ENCODE measurements at places on chromosomes 16 and 17. TPM values are rescaled to one million over a fixed set of nuclear protein-coding genes. Genes with fewer than 3 reads are reported as not detected.

CAVIN1 gene
- total RNA-seq: 62.0 TPM

ABCC11 gene
- 0.61 TPM for total RNA-seq

TNS4 gene
- total RNA-seq: 10.5 TPM

ATP2A3 gene
- total RNA-seq: 276 TPM

ANKRD13B gene
- 4.1 TPM for total RNA-seq

KRTAP2-2 gene
- not detected for total RNA-seq

DNA sequence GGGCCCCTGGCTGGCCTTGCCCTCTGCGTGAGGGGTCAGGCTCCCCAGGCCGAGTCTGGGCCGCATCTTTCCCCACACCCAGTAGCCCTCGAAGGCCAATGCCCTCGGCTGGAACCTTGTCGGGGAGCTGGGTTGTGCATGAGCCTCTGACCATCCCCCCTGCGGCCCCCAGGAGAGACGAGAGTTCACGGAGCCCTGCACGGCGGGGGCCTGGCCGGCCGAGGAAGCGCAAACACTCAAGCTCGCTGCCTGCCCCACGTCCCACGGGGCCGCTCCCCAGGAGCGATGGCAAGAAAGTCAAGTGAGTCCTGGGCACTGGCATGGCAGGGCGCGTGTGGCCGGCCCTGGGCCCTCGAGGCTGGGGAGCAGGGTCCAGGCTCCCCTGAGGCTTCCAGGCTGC is 57.3 kb downstream of the BAHCC1 start:
- DNase-seq: no peak

DNA sequence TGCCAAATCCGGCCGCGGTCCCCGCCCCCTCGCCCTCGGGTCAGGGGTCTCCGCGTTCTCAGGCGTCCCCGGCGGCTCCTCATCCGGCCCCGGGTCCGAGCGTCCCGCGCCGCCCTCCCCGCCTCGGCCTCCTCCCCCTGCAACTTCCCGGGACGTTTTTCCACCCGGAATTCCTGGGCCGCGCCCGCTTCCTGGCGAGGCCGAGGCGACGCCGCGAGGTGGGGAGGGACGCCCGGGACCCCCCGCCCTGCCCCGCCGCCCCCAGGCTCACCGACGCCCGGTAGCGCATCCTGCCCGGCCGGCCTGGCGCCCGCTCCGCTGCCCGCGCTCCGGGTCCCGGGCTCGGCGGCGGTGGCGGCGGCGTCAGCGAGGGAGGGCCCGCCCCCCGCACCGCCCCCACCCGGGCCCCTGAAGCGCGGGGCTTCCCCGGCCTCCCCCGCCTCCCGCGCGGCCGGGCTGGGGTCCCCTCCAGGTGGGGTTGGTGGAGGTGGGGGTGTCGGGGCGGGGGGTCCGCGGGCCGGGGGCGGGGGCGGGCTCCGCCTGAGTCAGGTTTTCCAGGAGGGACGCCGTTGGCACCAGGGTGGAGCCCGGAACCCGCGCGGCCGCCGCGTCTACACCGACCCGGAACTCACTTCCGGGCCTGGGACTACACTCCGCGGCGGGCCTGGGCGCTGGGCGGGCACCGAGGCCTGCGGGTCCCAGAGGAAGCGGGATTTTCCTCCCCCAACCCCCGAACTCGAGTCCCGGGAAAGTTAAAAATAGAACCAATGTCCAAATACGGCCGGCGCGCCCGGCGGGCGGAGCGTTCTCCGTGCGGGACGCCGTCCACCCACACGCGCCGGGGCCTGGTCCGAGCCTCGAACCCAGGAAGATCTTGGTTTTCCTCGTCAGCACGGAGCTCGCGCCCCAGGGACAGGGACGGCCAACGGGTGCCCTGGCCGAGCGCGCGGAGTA is 6.8 kb downstream of the MYO1C start:
- peak; percentile 77 for DNase-seq

DNA sequence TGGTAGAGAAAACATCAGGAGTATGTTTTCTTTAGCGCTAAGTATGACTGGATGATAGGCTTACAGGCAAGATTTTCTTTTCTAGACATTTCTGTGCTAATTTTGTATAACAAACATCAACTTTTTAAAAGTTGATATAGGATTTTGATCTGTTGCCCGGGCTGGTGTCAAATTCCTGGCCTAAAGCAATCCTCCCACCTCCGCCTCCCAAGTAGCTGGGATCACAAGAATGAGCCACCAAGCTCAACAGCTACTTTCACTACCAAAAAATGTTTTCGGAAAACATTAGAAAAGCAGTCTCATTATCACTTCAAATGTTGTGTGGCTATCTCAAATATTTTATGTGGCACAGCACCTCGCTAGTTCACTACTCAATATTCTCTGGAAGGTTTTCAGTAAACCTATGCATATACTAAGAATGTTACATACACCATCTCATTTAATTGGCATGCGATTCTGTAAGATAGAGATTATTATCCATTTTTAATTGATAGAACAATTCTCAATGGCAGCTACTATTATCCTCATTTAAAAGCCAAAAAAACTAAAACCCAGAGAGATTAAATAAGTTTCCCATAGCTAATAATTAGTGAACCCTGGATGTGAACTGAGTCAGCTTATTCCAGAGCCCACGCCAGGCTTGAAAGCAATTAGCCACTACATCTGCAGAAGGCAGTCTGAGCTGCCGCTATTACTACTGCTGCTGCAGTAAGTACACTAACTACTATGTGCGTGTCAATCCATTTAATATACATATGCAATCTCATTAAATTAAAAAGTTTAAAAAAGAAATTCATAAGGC is 41.7 kb downstream of the CREBBP start:
- no peak for DNase-seq

DNA sequence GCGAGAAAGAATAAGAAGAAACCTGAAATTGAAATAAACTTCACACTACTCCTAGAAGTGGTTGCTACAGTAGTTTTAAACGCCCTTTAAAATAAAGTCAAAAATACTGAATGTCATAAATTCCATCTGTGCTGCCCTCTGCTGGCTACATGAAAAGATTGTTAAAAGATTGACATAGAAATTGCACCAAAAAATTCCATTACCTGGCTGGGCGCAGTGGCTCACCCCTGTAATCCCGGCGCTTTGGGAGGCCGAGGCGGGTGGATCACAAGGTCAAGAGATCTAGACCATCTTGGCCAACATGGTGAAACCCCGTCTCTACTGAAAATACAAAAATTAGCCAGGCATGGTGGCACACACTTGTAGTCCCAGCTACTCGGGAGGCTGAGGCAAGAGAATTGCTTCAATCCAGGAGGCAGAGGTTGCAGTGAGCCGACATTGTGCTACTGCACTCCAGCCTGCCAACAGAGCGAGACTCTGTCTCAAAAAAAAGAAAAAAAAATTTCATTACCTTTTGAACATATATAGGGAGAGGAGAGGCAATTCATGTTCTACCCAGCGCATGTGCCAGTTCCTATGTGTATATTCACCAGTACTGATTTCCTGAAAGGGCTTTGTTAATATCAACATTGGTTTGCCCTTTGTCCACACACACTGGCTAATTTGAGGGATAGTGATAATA is 36.5 kb downstream of the CYTH1 start:
- DNase-seq: no peak

- DNase-seq: no peak
These were observed 164.9 kb upstream of the PLCG2 start for GRCh38 chr16:81614171-81614570.

DNA sequence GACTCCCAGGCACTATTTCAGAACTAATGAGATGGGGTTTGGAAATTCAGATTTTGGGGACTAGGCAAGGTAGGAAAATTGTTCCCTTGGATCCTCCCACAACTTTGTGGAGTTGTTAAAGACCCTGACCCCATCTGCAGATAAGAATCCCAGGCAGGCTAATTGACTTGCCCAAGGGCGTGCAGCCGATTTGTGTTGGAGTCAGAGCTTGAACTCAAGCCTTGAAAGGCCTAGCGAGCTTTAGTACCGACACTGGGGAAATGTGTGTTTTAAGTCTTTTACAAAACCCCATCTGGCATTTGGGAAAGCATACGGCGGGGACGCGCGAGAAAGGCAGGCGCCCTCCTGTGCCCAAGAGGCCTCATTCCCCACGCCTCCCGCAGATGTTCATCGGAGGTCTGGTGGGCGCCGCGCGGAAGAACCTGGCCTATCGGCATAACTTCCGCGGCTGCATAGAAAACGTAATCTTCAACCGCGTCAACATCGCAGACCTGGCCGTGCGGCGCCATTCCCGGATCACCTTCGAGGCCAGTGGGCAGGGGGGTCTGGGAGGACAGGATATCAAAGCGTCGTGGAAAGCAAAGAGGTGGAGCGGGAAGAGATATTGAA is 4.3 kb downstream of the CNTNAP1 start:
- DNase-seq: no peak

GRCh38 chr17:78781104-78781892 is 775 bp downstream of the CYTH1 start:
- DNase-seq: peak; percentile 40

DNA sequence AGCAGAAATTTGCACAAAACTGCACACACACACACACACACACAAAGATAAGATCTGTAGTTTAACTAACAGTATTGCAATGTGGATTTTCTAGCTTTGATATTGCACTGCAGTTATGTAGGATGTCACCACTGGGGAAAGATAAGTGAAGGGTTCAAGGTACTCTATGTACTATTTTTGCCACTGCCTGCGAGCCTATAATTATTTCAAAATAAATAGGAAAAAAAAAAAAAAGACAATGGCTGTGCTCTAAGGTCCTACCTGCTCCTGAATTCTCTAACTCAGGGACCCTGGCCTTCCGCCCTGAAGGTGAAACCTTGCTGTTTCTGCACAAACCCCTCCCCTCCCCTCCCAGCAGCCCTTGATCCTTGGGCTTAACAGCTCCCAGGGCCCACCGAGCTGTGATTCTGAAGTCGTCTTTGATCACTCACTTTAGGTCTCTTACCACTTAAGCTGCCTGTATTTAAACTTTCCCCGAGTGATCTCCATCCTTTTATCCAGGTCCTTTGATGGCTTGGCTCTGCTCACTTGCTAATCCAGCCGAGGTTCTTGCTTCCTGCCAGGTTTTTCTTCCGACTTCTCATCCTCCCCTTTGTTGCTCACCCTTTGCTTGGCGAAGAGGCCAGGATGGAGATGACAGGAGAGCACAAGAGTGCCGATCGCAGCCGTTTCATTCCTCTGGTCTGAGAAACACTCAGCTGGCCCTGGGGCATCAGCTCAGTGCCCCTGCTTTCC is 37.7 kb downstream of the TMEM114 start:
- no peak for DNase-seq

GRCh38 chr16:23064639-23065038 is 84.6 kb downstream of the USP31 start:
- DNase-seq: no peak

DNA sequence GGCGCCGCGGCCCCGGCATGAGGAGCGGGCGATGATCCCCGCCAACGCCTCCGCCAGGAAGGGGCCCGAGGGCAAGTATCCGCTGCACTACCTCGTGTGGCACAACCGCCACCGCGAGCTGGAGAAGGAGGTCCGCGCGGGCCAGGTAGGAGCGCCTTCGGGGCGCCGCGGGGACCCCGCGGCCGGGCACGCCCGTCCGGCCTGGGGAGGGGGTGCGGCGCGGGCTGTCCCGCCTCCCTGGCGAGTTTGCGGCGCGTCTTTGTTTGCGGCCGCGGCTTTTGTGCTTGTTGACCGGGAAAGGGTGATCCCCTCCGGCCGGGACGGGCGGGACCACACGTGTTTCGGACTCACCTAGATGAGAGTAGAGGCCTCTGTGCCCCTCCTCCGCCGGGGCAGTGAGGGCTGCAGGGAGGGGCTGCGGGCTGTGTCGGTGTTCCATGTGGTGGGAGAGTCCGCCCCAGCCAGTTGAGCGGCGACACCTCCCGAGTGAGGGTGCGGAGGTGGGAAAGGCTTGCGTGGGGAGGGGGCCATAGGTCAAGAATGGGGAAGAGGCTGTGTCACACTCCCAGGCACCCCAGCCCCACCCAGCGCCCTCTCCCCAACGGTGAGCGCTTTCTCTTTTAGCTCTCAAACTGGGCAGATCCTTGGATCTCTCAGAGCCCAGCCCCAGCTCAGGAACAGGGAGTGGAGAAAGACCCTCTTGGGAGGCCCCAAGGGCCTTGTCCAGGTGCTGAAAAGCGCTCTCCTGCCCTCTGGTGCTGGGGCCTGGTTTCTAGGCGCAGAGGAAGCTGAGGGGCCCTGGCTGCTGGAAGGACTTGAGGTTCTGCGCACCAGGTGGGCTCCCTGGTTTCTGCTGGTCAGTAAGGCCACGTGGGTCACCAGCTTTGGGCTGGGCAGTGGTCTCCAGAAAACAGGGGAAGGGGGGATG is 923 bp downstream of the ANKRD13B start:
- peak; percentile 35 for DNase-seq

- no peak for DNase-seq
These were observed 2.8 kb downstream of the PELP1 start for GRCh38 chr17:4701116-4701515.

GRCh38 chr16:84084570-84085270 is 32.0 kb downstream of the MBTPS1 start:
- DNase-seq: peak; percentile 83

DNA sequence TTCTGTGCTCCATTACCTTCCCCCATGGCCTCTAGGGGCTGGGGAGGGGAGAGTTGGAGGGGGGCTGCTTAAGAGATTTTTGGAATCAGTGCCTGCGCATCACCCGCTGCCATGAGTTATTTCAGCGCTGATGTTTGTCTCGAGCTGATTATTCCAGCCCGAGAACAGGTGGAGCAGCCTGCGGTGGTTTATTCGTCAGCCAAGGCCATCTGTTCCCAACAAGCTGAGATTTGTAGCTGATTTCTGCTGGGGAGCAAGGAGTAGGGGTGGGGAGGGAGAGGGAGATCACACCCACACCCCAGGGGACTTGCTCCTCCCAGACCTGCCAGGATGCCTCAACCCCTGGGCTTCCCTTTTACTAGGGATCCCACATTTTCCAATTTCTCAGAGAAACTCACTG is 23.1 kb downstream of the PIPOX start:
- no peak for DNase-seq
